ENCODE measurements at places on chromosomes 11 and 22.

- peak; percentile 35 for DNase-seq
Measured at GRCh38 chr22:17772958-17773605, 1.2 kb downstream of the BID start.

- no peak for DNase-seq
Measured at GRCh38 chr11:71211631-71212030, 40.7 kb downstream of the SHANK2 start.

GRCh38 chr11:64998141-64998540, 1.4 kb upstream of the BATF2 start:
- DNase-seq, result no peak

DNA sequence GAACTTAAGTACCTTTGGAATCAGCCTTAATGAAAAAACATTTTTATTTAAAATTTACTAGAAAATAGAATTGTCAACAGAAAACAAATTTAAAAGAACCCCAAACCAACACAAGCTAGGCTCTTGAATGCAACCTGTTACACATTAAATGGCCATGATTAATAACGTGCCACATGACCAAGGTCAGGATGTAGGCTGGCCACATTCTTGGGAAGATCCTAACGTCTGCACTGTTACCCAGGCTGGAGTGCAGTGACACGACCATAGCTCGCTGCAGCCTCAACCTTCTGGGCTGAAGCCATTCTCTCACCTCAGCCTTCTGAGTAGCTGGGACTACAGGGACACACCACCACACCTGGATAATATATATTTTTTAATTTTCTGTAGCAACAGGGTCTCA, 126.4 kb upstream of the APOA1 start:
- no peak for DNase-seq

DNA sequence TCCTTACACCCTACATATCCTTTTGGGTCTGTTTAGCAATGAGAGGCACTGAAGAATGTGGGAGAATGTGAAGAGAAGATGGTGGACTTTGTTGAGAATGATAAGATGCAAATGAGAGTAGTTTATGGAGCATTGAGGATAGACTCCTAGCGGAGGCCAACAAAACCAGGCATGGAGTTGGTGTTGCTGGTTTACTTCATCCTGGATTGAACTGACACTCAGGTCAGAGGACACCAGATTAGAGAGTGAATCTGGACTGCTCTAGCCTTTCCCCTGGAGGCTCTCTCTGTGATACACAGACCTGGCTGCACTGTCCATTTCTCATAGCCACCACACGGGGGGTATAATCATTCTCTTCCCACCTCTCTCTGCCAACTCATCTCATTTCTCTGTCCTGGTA, 98.7 kb downstream of the MICAL2 start:
- no peak for DNase-seq

DNA sequence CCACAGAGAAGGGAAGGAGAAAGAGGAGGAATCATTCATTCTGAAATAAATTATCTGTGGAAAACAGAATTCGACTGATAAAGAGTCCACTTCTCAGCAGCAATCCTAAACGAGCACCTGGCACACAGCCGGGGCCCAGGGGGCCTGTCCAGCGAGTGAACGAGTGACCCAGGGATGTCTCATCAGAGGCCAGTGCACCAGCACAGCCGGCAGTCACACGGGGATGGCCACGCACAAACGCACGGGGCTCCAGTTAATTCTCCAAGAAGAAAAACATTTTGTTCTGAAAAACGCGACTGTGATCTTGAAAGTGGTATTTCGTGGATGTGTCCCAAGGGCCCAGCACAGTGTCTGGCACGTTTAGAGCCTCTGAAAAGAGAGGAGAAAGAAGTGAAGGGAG, 154.6 kb downstream of the BRD1 start:
- DNase-seq, result no peak

- no peak for DNase-seq
Measured at GRCh38 chr11:76621868-76622267, 48.7 kb downstream of the LRRC32 start.

- DNase-seq, result no peak
Measured at GRCh38 chr11:93569496-93569895, 26.3 kb upstream of the SMCO4 start.

- no peak for DNase-seq
Measured at GRCh38 chr11:128711136-128711535, 17.3 kb downstream of the FLI1 start.

DNA sequence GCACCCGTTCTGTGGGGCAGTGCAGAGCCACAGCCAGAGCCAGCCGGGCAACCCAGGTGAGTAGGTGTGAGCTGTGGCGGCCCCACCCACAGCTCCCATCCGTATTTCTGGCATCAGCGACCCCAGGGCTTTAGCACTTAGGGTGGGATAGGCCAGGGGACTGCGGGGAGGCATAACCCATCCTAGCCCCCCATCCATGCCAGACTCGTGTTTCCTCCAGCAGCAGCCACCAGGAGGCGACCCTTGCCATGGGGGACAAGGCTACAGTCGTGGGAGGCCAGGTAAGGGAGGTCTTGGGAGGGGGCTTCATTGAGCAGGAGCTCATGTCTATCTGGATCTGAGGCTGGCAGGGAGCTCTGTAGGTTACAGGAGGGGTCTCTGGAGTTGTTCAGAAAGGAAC, 873 bp downstream of the OTOG start:
- DNase-seq, result no peak

- no peak for DNase-seq
Measured at GRCh38 chr11:41053894-41054293, 405.6 kb downstream of the LRRC4C start.

GRCh38 chr11:70467201-70468085, 69.1 kb downstream of the CTTN start:
- DNase-seq, result peak; percentile 60

DNA sequence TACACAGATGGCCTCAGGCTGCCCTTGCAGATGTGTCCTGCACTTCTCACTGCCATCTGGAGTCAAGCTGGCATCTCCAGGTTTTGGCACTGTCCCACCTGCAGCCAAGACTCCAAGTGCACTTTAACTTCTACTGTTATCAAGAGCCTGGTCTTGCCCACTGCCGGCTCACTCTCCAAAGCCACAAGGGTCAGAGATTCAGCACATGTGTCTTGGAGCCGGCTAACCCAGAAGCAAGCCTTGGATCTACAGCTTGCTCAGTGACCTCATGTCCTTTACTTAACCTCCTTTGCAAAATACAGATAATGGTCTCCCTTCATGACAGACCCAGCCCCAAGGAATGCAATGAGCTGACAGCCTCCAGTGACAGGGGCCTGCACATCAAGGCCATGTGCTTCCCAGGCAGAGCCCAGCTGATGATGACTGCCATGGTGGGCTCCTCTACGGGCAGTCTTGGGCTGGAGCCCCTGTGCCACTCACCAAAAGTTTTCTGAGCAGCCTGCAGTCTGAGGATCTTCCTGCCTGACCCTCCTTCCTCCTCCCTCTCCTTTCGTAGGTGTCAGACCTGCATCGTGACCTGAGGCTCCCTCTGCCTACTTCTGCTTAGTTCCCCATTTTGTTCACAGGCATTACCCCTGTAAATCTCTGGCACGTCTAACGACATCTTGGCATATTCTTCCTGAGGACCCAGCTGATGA, 9.0 kb downstream of the TP53AIP1 start:
- peak; percentile 20 for DNase-seq

- DNase-seq, result no peak
Measured at GRCh38 chr22:21594865-21595452, 27.4 kb downstream of the UBE2L3 start.

GRCh38 chr11:6856871-6857270, 6.0 kb upstream of the OR10A2 start:
- no peak for DNase-seq

DNA sequence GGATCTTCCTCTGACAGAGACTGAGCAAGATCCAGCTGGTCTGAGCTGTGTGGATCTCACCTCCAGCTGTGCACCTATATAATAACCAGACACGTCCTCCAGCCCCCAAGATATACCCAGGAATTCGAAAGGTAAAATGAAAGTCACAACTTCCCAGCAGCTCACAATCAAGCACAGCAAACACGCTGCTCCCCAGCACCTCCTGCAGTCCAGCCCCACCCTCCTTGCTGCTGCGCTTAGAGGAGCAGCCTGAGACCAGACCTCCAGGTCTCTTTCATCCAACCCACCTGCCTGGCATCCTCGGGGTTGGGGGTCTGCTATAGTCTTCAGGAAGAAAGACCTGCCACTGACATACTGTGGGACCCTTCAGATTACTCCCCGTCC, 3.0 kb upstream of the APOL4 start:
- no peak for DNase-seq

GRCh38 chr11:124868331-124869274, 3.4 kb downstream of the ROBO3 start:
- no peak for DNase-seq

- no peak for DNase-seq
Measured at GRCh38 chr22:41397143-41397811, 15.5 kb downstream of the TEF start.

DNA sequence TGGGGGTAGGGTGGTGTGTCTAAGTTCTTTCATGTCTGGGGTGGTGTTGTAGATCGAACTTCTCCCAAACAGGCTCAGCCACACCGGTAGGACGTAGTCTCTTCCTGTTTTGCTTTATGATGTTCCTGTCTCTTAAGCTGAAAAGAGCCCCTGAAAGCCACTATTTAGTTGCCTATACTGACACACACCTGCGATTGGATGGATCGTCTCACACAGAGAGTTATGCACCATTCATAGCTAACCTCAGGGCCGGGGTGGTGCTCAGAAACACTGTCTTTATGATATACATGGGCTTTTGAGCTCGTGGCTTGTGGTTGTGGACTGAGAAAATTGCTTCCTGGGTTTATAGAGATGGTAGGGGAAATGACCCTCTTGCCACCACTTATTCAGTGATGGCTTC, 137.6 kb downstream of the TEAD1 start:
- DNase-seq, result no peak

All from KBM-7 (cell line).